ENCODE measurements at places on chromosomes 11 and 22.

DNA sequence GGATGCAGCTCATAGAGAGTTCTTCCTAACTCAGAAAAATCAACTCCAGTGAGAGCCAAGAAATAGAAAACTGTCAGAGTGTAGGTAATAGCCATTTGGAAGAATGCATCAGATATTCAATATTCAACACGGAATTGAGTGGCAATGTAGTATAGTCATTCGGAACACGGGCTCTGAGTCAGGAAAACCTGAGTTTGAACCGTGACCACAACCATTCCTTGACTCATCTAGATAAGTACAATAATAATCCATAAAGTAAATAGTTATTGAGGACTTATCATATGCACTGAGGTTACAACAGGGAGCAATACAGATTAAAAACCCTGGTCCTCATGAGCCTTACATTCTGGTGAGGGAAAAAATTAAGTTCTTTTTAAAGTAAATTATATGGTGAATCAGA, 62.6 kb upstream of the PHF21A start:
- no peak for DNase-seq

GRCh38 chr22:26364066-26365015, 64.7 kb upstream of the ASPHD2 start:
- peak; percentile 39 for DNase-seq

DNA sequence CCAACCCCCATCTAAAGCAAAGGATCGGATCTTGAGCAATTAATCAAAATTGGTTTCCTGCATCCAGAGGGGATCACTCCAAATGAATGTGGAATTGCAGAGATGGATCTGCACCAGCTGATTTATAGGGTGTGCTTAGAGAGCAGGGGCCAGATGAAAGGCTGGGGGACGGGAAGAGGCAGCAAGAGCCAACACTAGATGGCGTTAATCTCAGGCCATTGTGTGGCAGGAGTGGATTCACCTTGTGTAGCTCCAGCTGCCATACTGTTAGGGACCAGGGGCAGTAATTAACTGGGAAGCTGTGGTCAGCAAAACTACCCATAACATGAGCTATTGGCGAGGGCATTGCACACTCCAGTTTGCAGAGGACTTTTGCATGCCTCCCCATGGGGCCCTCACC, 35.6 kb downstream of the SERPINH1 start:
- no peak for DNase-seq

DNA sequence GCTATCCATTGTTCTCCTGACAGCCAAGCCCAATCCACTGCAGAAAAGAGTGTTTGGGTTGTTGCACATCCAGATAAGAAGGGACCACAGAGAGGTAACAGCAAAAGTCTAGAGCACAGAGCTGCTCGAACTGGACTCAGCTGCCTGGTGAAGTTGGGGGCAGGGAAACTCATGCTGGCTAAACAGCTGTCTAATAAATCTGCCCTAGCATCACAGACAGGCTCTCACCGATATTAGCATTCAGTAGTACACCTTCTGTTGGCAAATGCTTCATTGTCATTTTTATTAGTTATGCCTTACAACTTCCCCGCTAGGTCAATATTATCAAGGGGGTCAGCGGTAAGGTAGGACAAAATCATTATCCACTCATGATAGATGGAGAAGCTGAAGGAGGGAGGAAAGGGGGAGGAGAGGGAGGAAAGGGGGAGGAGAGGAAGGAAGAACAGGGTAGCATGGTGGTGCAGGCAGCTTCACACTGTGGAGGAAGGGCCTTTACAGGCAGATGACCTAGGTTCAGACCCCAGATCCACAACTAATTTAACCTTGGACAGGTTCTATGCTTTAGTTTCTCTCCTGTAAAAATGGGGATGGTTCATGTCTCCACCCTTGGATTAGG, 102.7 kb downstream of the LARGE1 start:
- no peak for DNase-seq

DNA sequence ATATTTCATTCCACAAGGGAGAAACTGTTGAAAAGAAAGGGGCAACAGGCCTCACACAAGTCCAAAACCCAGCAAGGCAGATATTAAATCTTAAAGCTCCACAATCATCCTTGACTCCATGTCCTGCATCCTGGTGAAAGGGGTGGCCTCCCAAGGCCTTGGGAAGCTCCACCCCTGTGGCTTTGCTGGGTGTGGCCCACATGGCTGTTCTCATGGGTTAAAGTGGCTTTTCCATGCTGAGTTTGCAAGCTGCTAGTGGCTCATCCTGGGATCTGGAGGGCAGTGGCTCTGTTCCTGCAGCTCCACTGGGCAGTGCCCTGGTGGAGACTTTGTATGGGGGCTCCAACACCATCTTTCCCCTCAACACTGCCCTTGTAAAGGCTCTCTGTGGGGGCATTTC, 106.4 kb downstream of the CTNND1 start:
- no peak for DNase-seq

- DNase-seq: no peak
Measured at GRCh38 chr11:117647872-117648271, 149.1 kb downstream of the DSCAML1 start.

GRCh38 chr11:96319898-96320656, 22.9 kb downstream of the MAML2 start:
- no peak for DNase-seq

DNA sequence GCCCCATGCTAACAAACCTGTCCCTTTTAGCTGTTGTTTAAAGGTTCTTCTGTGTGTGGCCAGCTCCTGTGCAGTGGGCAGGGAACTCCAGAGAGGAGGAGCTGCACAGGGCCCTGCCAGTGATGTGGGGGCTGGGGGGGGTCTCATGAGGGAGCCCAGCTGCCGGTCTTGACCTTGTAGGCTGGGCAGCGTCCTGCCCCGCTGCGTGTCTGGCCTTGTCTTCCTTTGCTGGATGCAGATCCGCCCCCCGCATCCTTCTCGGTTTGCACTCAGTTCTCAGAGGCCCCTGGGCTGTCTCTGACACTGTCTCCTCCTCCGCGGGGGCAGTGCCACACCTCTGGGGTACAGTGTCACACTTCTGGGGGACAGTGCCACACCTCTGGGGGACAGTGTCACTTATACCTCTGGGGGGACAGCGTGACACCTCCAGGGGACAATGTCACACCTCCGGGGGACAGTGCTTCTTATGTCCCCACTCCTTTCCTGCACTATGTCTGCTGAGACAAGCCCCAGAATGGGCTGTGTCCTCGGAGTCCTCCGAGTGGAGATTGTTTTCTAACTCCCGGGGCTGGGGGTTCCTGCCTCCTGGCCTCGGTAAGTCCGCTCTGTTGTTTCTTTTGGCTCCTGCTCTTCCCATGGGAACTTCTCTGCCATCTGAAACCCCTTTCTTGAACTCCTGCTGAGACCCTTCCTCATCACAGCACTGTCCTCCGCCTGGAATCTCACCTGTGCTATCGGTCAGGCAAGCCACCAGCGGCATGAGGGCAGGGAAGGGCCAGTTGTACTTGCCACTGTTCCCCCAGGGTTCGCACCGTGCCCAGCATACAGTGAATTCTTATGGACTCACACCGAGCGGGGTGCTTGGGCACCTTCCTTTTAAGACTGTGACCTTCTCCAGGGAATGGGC, 788.3 kb downstream of the TBC1D22A start:
- DNase-seq: no peak

- DNase-seq: no peak
Measured at GRCh38 chr11:120343429-120343828, 7.2 kb downstream of the ARHGEF12 start.

DNA sequence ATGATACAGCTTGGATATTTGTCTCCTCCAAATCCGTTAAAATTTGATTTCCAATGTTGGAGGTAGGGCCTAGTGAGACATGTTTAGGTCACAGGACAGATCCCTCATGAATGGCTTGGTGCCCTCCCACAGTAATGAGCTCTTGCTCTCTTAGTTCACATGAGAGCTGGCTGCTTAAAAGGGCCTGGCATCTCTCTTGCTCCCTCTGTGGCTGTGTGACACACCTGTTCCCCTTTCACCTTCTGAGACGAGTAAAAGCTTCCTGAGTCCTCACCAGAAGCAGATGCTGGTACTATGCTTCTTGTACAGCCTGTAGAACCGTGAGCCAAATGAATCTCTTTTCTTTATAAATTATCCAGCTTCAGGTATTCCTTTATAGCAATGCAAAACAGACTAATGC, 3.5 kb downstream of the VPS37C start:
- DNase-seq: no peak

GRCh38 chr22:27724157-27724556, 77.4 kb downstream of the MN1 start:
- DNase-seq: no peak

Data from effector CD4-positive, alpha-beta T cell (primary cell).